ENCODE measurements at places on chromosomes 11 and 22.

GRCh38 chr22:17243524-17243923 is 24.3 kb upstream of the ADA2 start:
- no peak for DNase-seq

DNA sequence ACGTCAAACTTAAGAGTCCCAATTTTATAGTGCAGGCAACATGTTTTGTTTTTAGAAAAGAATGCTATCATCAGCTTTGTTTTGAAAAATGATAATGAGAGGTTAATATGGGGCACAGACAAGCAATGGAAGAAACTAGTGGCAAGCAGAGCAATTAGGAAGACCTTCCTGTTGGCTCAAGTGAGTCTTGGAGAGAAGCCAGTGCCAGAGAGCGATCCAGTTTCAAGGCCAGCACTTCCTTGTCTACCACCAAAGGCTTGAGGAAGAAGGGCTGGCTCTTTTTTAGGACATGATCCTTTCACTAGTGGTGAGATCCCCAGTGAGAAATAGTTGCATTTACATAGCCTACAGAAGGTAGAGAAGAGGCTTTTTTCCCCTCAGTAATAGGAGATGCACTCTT is 1340.7 kb downstream of the LRRC4C start:
- peak; percentile 15 for DNase-seq

- no peak for DNase-seq
Observed at GRCh38 chr11:116984589-116984988, 113.6 kb downstream of the SIK3 start.

GRCh38 chr11:56273854-56274253 is at the start of gene OR5T1:
OR5T1 (plus strand) TSS chr11:56274154; CDS start chr11:56275639, 1,485 bp downstream.
- no peak for DNase-seq

DNA sequence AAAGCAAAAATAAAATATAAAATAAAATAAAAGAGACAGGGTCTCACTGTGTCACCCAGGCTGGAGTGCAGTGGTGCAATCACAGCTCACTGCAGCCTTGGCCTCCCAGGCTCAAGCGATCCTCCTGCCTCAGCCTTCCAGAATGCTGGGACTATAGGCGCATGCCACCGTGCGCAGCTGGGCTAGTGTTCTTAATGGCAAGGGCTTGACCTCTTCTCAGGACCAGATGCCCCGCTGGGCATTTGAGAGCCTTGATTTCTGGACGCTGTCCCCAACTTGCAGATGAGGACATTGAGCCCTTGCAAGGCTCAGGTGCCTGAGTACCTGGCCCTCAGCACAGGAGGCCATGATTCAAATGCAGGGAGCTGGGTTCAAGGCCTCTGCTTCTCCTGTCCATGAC is 82.6 kb downstream of the DHCR7 start:
- DNase-seq: no peak

GRCh38 chr22:19966908-19967750 is 25.5 kb upstream of the TXNRD2 start:
- DNase-seq: no peak

- DNase-seq: no peak
Observed at GRCh38 chr11:70488171-70488703, 89.9 kb downstream of the CTTN start.

GRCh38 chr22:46075764-46076531 is 74.4 kb upstream of the PPARA start:
- DNase-seq: no peak

DNA sequence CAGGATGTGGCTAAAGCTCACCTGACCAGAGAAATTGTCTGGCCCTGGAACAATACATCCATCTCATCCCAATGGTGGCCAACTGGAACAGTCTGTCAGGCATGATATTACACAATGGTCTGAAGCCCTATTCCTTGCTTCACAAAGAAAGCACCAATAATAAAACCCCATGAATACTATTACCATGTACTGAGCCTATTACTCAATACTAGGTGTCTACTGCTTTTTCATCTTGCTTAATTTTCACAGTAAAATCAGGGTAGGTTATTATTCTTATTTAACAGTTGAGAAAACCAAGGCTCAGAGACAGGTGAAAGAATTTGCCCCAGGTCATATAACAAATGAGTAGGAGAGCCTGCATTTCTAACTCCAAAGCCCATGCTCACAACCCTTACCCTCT is 68.9 kb upstream of the CAPRIN1 start:
- DNase-seq: no peak

DNA sequence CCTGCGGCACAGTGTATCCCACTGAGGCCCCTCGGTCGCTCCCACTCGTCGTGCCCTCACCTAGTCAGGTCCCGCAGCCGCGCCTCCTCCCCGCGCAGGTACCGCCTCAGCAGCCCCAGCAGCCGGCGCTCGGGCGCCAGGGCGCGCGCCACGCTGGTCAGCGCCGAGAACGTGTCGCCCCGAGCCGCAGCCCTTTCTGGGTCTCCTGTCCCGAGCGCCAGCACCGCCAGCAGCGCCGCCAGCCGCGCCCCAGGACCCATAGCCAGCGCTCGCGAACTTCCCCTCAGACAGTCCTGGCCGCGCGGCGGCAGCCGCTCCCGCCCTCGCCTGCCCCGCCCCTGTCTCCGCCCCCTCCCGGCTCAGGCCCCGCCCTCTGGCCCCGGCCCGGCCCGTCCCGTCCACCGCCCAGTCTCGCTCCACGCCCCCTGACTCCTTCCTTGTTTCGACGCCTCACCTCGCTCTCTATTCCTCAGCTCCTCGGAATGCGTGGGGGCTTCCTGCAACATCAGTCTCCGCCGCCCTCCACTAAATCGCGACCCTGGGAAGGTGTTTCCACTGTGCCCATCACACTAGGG is at the start of gene P4HA3:
Gene P4HA3 (minus strand): TSS at position 289 of the 575 bp plus-strand sequence. CDS start 29 bp downstream, at position 260.
- DNase-seq: peak; percentile 44

DNA sequence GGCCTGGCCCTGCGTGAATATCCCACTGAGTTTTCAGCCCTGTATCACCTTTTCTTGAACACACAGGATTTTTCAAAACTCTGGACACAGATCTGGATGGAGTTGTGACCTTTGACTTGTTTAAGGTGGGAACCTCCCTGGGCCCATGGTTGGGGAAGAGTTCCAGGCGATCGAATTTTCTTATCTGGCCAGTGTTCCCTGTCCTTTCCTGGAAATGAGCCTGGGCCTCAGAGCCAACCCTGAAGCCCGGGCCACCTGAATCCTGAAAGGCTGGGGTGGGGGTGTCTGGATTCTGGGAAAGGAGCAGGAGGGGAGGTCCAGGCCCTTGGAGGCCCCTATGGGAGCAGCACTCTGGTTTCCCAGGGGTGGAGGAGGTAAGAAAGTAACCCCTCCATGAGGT is 29.0 kb downstream of the CAPN1 start:
- DNase-seq: no peak

- no peak for DNase-seq
Observed at GRCh38 chr11:36116161-36116560, 172.3 kb downstream of the LDLRAD3 start.

DNA sequence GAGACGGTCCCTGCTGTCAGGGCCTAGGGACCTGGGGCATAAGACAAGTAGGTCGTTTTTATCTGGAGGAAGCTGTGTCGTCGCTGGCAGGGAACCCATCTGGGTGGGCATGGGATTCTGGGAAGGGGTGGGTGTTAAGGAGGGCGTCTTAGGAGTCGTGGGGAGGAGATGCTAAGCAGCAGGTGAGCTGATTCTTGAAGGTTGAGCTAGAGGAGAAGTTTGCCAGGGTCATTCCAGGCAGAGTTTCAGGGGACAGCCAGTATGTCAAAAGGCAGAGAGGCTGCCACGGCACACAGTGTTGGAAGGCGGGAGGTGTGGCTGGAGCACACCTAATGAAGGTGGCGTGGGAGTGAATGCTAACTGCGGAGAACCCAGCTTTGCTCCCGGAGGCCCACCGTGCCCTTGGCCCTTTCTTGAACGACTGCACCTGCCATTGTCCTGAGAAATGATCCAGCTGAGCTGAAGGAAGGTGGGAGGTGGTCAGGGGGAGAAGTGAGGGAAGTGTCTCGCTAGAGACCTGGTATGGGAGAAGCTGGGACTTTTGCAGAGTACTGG is 1.3 kb downstream of the FAM118A start:
- no peak for DNase-seq

DNA sequence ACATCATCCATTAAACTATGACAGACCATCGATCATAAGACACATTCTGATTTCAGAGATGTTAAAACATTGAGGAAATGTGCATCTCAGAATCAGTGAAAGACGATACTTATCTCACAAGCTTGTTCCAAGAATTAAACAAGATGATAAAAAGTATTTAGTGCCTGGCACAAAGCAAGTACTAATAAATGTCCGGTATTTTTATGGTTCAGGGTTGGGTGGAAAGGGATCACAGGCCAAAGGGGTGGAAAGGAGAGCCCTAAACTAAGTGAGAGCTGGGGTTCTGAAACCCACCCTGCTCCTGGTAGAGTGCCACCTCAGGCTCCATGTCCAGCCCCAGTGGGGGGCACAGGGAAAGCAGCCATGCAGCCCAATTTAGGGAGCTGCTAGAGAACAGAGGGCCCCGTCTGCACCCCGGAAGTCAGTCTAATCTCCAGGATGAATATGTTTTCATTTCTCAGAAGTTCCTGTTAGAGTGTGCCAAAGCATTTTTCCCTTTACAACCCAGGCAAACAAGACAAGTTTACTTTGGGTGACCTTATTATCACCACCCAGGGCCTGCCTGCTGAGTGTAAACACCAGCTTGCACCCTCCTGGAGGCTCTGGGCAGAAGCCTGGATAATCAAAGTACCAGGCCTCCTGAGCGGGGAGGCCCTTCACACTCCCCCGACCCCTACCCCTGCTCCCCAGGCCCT is 3.8 kb upstream of the CREB3L1 start:
- DNase-seq: no peak

DNA sequence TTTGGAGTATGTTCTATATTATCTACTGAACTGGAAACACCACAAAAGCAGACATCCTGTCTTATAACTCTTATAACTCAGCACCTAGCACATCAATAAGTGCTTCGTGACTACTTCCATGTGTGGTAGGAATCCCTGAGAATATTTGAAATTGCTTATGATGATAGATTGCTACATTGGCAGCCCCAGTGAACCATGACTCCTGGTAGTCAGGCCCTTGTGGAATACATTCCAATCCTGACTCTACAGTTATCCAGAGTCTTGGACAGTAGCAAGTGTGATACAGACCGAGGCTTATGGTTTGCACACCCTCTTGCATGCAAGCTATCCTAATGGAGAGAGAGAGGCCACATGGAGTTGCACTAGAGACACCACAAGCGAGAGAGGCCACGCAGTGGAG is 59.5 kb upstream of the PHF21A start:
- no peak for DNase-seq

DNA sequence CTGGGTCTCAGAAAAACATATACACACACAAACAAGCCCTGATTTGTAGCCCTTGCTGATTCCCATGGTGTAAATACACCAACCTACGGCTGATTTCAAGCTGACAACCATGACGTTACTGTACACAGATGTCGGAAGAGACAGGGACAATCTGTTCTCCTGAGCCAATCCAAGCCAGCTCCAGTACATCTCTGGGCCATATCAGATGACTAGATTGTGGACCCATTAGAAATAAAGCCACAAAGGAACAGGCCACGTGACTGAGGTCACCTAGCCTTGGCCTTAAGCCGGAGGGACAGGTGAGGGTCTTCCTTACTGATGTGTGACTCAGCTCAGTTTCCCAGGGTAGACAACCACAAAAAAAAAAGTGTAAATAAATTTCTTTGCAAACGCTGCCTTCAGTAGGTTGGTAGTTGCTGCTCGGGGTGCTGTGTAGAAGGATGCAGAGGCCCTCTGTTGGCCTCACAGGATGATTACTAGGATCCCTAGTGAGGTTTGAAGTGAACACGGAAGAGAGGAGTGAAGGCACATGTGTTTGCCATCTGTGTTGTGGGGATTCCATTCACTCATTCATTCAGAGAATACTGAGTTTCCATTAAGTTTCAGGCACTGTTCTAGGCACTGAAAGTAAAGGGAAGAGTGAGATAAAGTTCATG is 99.0 kb upstream of the LARGE1 start:
- no peak for DNase-seq

DNA sequence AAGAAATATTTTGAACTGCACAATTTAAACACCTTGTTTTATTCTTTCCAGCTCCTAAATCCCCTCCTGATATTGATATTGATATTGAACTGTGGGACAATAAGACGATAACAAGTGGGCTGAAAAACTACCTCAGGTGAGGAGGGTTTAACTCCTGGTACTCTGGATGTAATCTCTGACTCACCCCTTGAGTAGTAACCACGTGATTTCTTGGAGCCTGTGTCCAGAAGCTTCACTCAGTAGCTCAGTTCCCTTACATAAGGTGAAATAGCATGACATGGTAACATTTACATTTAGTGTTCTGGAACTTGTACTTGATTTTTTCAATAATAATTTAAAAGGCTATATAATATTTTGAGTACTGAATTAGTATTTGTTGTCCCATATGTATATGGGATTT is 168.0 kb downstream of the PGR start:
- no peak for DNase-seq

DNA sequence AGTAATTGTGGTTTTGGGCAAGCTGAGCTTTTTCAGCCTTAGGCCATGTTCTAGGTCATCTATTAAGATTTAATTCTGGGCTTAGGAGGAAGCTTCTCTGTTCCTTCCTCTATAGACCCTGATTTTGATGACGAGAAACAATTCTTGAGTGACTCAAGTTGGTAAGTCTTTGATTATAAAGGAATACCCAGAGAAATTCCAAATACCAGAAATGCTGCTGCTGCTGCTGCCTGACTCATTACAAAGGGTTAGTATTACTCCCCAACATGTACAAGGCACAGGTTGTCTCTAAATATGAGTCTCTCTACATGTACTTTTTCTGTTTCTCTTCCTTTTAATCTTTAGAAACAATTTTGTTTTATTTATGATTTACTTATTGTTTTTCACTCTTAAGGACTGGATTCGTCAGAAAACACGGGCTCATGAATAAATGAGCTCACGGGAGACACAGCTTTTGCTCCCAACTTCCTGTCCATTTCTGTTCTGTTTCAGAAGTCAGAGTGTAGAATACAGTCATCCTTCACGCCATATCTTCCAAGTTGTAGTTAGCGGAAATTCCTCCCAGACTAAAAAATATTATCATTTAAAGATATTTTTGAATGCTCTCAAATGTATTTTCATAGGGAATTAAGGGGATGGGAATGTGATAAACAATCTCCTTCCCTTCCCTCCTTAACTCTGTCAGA is 31.8 kb upstream of the RBMXL2 start:
- no peak for DNase-seq

DNA sequence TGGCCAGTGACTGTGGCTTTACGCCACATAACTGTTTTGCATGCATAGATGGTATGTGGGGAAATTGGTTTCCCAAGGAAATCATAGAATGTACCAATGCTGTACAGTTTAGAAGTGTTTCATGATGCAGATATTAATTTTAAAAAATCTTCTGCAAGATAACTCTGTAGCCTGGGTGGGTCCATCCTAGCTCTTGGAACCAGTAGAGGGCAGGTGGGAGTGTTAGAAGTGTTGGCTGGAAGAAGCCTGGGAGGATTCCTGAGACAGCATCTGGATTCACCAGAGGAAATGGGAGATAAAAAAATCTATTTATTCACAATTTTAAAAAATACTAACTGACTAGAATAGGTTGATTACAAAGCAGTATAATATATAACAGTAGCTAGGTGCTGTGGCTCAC is 139.9 kb upstream of the GRIA4 start:
- DNase-seq: no peak

DNA sequence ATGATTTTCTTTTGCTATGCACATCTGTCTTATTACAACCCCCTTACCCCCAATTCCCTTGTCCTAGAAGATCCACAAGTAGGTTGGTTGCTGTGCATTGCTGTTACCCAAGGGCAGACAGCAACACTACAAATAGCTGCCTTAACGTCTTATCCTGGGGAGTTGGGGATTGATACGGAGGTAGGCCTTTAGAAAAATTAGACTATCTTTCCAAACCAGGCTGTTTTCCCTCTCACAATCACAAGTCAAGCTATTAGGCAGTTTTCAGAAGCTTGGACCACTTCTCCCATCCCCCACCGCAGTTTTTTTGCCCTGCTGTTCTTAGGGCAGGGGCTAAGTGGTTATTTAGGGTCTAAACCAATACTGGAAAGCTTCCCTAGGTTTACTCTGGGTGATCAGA is 2.8 kb upstream of the PHLDB1 start:
- DNase-seq: no peak
